Activated CD4-positive, CD25-positive, alpha-beta regulatory T cell treated with anti-CD3 and anti-CD28 coated beads, Interleukin-2, amount 50 U/mL, for 16 hours (primary cell): ENCODE measurements at places on chromosomes 12 and 14.

DNA sequence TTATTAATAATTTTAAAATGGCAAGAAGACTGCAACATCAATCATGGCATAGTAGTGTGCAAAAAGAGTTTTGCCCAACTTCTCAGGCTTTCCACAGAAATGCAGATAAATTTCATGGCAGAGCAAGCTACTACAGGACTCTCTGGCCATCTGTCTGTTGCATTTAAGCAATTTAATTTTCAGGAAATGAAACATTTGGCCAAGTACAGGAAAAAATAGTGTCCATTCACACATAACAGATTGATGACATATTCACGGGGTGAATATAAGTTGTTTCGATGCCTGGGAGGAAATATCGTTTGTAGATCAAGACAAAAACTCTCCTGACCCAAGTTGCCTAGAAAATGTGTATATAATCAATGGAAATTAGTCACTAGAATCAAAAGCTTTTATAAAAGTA, 324.0 kb downstream of the PRKD1 start:
- DNase-seq, result no peak

DNA sequence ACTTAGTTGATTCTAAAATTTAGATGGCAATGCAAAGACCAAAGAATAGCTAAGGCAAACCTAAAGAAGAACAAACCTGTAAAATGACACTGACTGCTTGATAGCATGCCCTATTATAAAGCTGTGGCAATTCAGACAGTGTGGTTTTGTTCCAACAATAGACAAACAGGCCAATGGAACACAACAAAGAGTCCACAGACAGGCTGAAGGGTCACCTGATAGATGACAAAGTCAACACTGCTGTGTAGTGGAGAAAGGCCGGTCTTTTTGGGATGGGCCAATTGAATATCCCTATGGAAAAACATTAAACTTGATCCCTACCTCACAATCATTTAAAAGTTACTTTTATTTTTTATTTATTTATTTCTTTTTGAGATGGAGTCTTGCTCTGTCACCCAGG, 33.8 kb upstream of the SLC25A3 start:
- no peak for DNase-seq

- no peak for DNase-seq
Measured at GRCh38 chr14:69316449-69317101, 56.6 kb downstream of the GALNT16 start.

DNA sequence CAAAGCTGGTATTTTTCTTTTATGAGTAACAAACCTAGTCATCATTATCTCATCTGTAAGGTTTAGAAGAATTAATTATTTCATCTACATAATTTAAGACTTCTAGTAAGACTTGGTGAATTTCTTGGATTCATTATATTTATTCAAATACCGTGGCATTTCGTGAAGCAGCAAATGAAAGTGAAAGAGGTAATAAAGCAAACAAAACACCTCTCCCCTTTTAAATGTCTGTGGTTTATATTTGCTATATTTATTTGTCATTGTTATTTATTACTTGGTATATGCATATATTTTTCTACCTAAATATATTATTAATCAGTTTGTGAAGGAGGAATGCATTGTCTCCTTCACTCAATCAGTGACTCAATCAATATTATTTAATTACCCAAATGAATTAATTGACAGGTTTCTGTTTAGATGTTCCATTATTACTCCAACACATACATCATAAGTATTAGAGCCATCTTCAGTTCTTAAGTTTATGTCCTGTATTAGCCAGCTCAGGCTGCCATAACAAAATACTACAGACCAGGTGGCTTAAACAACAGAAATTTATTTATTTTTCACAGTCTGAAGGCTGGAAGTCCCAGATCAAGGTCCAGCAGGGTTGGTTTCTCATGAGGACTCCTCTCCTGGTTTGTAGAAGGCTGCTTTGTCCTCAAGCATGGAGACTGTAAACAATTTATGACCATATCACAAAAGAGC, 6.6 kb downstream of the CFAP54 start:
- no peak for DNase-seq

DNA sequence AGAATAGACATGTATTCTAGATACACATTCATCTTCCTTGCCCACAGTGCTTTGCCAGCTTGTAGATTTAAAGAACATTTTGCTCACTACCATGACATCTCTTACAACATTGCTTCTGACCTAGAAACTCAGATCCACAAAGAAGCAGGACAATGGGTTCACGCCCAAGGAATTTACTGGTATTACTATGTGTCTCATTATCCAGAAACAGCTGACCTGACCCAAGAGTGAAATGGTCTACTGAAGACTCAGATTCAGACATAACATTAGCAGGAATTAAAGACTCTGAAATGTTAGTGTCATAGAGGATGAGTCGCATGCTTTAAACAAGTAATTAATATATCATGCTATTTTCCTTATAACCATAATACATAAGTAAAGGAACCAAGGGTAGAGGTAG, 731.4 kb downstream of the GALC start:
- no peak for DNase-seq

GRCh38 chr12:51642286-51642685, 51.3 kb downstream of the SCN8A start:
- DNase-seq, result no peak

GRCh38 chr12:52360106-52360662, 7.1 kb downstream of the KRT85 start:
- no peak for DNase-seq

- DNase-seq, result no peak
Measured at GRCh38 chr12:15863984-15864383, 18.2 kb upstream of the STRAP start.

DNA sequence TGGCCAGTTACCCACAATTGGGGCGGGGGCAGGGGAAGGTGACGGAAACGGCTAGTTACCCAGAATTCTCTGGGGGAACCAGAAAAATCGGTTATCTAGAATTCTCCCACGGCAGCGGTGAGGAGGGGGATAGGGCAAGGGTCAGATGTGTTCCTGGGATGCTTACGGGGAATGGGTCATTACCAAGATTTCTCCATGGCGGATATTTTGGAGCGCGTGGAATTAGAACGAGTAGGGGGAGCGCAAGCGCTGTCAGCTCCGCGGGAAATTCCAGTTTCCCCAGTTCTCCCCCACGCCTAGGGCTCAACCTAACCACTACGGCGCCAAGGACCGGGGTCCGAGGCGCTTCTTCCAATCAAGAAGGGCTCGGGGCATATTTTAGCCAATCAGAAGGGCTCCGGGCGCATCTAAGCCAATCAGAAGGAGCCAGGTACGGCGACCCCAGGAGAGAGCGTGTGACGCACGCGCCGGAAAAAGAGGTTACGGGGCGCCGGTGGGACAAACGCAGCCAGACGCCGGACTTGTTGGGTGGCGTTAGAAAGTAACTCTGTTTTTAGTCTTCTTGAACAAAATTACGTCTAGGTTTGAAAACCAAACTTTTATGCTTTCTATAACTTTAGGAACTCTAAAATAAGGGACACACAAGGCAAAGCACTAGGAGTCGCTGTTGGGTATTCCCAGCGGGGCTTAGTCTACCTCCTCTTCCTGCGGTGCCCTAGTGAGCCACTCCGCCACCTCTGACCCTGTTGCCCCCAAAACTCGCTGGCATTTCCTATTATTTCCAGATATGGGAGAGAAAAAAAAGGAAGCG, at the start of gene PAN2:
TSS of gene PAN2 (minus strand) at position 322 of the 811 bp plus-strand sequence. CDS start 906 bp downstream, outside the sequence.
- peak; percentile 87 for DNase-seq

GRCh38 chr14:75297411-75298040, 18.9 kb downstream of the FOS start:
- DNase-seq, result no peak

DNA sequence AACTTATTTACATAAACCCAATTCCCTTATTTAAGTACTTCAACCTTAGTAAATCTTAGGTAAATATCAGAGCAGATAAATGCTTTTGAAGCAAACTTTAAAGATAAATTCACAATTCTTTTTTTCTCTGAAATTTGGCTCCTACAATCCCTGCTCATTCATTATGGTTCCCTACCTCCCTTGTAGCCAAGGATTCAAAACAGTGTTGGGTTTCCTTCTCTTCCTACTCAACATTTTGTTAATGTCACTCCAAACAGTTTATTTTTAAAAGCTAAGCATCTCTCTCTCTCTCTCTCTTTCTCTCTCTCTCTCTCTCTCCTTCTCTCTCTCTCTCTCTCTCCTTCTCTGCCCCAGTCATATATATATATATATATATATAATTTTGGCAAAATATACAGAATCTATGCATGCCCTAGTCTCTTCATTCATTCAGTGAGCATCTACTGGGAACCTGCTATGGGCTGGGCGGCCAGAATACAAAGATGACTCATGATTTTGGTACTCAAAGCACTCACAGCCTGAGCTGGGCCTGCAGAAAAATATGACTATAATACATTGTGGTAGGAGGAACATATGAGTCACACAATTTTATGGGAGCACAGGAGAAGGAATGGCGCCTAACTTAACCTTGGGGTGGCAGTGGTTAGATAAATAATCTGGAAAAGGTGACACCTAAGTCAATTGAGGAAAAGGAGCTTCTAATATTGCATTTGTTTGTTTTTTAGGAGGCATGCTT, 123.7 kb upstream of the DHRS4 start:
- no peak for DNase-seq

GRCh38 chr12:131747276-131748177, 36.6 kb downstream of the SFSWAP start:
- DNase-seq, result no peak

DNA sequence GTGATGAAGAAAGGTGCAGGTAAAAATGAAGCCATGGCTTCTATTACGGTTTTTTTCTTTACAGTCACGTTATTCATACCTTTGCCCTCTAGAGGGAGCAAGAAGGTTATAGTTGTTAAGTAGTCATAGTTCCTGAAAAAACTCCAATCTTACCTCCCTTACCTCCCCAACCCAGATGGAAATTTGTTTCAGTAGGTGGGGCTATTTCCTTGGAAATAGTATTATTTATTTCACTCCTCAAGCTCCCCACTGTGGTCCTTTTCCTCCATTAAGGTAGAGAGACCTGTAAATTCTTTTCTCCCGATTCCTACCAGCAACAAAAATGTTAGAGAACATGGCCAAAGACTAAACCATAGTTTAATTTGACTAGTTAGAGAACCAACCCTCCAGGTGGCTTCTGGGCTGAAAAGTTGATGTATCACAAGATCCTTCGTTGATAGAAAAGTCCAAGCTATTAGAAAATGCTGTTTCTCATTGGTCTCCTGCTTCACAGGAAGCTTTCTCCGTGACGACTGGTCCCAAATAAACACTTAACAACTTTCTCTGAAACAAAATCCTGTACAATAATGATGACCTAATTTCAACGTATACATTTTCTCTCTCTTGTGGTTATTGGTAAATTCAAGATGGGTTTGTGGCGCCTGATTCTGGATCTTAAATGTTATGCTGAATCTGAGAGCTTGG, 43.5 kb downstream of the TMX1 start:
- no peak for DNase-seq

GRCh38 chr12:62264706-62265105, 4.5 kb downstream of the USP15 start:
- no peak for DNase-seq

DNA sequence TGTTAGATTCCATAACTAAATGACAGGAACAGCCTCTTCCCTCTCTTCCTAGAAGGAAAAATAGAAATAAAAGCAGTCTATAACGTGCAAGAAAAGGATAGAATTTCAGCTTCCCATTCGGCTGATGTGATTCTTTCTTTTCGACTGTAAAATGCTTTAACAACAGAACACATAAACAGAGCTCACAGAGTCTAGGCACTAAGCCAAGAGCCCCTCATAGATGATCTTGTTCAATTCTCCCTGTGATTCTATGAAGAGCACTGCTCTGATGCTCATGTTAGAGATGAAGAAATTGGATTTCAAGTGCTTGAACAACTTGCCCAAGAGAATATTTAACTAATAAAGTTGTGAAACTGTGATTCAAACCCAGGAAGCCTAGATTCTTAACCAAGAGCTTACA, 232.7 kb downstream of the RPAP3 start:
- no peak for DNase-seq
